Left lung (tissue), 14 donors: ENCODE measurements at places on chromosomes 6 and 20. TPM values are rescaled to one million over a fixed set of nuclear protein-coding genes. Genes with fewer than 3 reads are reported as not detected.

DNA sequence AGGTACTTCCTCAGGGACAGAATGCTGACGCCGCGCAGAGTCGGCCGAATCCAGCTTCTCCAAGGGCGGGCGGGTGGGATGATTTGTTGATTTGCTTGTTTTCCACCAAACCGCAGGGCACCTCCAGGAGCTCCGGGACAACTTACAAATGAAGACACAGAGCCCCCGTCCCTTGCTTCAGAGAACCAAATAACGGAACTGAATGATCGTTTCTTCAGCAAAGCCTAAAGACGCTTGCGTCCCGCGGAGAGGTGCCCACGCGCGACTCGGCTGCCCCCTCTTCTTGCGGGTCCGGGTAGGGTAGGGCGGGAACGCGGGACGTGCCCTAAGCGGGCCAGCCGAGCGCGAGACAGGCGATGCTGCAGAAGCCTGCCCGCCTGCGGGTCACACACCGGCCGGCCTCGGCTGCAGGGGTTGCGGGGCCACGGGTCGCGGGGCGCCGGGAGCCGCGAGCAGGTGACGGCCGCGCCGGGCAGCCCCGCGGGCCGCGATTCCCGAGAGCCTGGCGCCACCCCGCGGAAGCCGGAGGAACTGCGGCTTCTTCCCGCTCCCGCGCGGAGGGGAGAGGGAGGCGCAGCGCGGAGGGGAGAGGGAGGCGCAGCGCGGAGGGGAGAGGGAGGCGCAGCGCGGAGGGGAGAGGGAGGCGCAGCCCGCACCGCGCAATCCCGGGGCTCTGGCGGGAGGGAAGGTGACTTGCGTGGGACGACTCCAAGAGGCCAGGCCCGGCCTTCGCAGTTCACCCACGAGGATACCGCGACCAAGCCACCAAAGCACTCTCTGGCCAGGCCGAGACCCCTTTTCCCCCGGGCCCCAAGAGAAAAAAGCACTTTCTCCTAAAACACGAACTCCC, 7.7 kb upstream of the FOXF2 start:
- peak overlapping the region; percentile 25 for H3K4me3 ChIP-seq
- peak; percentile 84 for DNase-seq
- H3K27ac ChIP-seq, result no peak overlapping the region
- H3K36me3 ChIP-seq, result no peaks in the 10 kb centered on the region

DNA sequence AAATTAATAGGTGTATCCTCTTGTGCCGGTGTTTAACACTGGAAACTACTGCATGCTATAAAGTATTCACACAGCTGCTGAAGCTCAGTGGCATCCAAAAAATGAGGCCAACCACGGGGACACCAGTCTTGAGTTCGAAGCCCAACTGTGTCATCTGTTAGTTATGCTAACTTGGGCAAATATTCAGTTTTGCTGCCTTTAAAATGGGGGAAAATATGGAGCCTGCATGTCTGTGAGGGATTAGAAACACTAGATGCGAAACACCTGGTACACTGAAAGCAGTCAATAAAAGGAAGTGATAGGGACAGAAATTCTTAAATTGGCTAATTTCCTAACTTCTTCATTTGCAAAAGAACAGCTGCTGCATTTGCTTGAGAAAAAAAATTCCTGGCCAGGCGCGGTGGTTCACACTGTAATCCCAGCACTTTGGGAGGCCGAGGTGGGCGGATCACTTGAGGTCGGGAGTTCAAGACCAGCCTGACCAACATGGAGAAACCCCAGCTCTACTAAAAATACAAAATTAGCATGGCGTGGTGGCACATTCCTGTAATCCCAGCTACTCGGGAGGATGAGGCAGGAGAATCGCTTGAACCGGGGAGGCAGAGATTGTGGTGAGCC, 36.6 kb upstream of the MLIP start:
- H3K4me1 ChIP-seq, result no peaks in the 10 kb centered on the region
- no peak overlapping the region for H3K27ac ChIP-seq
- H3K4me3 ChIP-seq, result no peak overlapping the region
- no peak for DNase-seq
- no peaks in the 10 kb centered on the region for H3K27me3 ChIP-seq

DNA sequence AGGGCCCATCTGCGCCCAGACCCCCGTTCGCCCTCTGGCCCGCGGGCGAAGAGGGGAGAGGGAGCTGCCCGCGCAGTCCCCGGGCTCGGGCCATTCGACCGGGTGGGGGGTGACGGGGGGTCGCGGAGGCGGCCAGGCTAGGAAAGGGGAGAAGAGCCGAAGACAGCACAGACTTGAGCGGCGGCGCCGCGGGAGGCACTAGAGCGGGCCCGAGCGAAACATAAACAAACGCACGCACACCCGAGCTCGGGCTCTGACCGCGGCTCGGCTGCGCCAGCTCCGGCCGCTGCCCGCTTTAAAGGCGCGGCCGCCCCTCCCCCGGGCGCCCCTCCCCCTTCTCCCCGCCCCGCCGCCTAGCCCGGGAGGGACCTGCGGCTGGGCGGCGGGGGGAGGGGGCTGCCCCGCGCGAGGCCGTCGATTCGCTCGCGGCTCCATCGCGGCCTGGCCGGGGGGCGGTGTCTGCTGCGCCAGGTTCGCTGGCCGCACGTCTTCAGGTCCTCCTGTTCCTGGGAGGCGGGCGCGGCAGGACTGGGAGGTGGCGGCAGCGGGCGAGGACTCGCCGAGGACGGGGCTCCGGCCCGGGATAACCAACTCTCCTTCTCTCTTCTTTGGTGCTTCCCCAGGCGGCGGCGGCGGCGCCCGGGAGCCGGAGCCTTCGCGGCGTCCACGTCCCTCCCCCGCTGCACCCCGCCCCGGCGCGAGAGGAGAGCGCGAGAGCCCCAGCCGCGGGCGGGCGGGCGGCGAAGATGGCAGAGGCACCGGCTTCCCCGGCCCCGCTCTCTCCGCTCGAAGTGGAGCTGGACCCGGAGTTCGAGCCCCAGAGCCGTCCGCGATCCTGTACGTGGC, at the start of gene FOXO3:
Gene FOXO3 (plus strand): TSS at position 455 of the 846 bp plus-strand sequence. CDS start 292 bp downstream, at position 747.
- peak within 1 kb of the TSS; percentile 99 for H3K27ac ChIP-seq
- peak; percentile 94 for DNase-seq
- no peaks in the 10 kb centered on the region for H3K27me3 ChIP-seq
- H3K4me3 ChIP-seq, result peak within 1 kb of the TSS; percentile 84
- peaks cover 32% of the 10 kb centered on the region for H3K4me1 ChIP-seq

- H3K4me1 ChIP-seq, result peaks cover 14% of the 10 kb centered on the region
- H3K27ac ChIP-seq, result no peak overlapping the region
- H3K4me3 ChIP-seq, result no peak overlapping the region
- H3K36me3 ChIP-seq, result no peaks in the 10 kb centered on the region
- no peaks in the 10 kb centered on the region for H3K27me3 ChIP-seq
Observed at GRCh38 chr6:112241820-112242429, 12.4 kb downstream of the LAMA4 start.

DNA sequence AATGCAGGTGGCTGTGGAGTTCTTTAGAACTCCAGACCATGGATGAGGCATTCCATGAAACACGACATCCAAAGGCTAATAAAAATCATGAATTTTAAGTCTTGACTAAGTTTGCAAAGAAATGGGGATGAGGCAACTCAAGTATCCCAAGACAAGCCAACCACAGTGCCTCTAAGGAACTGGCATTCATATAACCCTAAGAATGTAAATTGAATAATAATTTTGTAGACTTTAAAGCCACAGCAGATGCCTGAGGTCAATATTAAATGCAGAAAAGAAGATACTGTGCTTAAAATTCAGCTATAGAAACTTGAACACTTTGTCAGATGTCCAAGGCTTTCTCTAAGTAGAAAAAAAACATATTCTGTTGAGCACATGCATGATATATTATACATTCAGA, 54.5 kb downstream of the TFAP2B start:
- H3K27me3 ChIP-seq, result no peaks in the 10 kb centered on the region
- H3K36me3 ChIP-seq, result no peaks in the 10 kb centered on the region
- DNase-seq, result no peak
- H3K4me3 ChIP-seq, result no peak overlapping the region

- H3K4me3 ChIP-seq, result no peak overlapping the region
- no peaks in the 10 kb centered on the region for H3K4me1 ChIP-seq
- no peak overlapping the region for H3K27ac ChIP-seq
- no peaks in the 10 kb centered on the region for H3K36me3 ChIP-seq
- DNase-seq, result no peak
- H3K27me3 ChIP-seq, result no peaks in the 10 kb centered on the region
Observed at GRCh38 chr6:163793011-163793983, 378.8 kb downstream of the QKI start.

DNA sequence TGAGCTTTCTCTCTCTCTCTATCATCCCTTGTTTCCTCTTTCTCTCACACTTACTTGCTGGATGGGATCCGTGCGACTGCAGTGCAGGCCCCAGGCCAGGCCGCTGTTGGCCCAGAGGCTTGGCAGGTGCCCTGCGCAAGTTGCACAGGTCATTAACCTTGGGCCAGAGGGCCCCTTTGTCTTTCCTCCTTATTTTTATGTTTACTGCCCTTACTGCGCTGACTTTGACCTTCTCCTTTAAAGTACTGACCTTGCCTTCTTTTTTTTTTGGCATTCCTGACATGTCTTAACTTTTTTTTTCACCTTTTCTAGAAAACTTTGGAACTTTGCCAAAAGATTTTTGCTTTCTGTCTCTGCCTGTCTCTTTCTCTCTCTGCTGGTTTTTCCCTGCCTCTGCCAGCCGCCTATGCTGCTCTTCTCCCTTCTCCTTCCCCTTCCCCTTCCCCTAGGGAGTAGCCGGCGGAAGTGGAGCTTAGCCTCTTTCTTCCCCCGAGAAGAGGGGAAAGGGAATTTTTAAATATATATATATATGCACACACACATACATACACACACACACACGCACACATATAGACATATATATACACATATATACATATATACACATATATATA, 59.6 kb upstream of the CDH4 start:
- H3K4me3 ChIP-seq, result no peak overlapping the region
- no peaks in the 10 kb centered on the region for H3K36me3 ChIP-seq
- H3K4me1 ChIP-seq, result no peaks in the 10 kb centered on the region

DNA sequence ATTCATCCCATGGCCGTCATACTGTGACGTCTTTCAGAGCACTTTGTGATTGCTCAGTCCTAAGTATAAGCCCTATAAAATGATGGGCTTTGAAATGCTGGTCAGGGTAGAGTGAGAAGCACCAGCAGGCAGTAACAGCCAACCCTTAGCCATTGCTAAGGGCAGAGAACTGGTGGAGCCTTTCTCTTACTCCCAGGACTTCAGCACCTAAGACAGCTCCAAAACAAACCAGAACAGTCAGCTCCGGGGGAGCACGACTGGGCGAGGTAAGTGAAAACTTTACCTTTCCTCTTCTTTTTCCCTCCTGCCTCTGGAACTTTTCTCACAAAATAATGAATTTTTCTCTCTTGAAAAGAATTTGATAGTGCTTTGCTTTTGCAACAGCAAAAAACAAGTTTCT, at the start of gene VIP:
Gene VIP (plus strand): TSS at position 104 of the 400 bp plus-strand sequence. CDS start 1,381 bp downstream, outside the sequence.
- no peaks in the 10 kb centered on the region for H3K36me3 ChIP-seq
- no peak within 1 kb of the TSS for H3K27ac ChIP-seq
- H3K4me3 ChIP-seq, result no peak within 1 kb of the TSS
- H3K4me1 ChIP-seq, result no peaks in the 10 kb centered on the region
- H3K27me3 ChIP-seq, result no peaks in the 10 kb centered on the region

- no peaks in the 10 kb centered on the region for H3K27me3 ChIP-seq
- H3K4me1 ChIP-seq, result peaks cover 28% of the 10 kb centered on the region
- H3K36me3 ChIP-seq, result peaks cover 4% of the 10 kb centered on the region
- no peak overlapping the region for H3K27ac ChIP-seq
- DNase-seq, result peak; percentile 83
- no peak overlapping the region for H3K4me3 ChIP-seq
Observed at GRCh38 chr20:17938871-17939619, 29.5 kb downstream of the SNX5 start.

- DNase-seq, result no peak
- H3K36me3 ChIP-seq, result no peaks in the 10 kb centered on the region
- H3K27ac ChIP-seq, result no peak overlapping the region
- no peaks in the 10 kb centered on the region for H3K27me3 ChIP-seq
- H3K4me3 ChIP-seq, result no peak overlapping the region
Observed at GRCh38 chr20:50844430-50845100, 49.7 kb downstream of the BCAS4 start.

DNA sequence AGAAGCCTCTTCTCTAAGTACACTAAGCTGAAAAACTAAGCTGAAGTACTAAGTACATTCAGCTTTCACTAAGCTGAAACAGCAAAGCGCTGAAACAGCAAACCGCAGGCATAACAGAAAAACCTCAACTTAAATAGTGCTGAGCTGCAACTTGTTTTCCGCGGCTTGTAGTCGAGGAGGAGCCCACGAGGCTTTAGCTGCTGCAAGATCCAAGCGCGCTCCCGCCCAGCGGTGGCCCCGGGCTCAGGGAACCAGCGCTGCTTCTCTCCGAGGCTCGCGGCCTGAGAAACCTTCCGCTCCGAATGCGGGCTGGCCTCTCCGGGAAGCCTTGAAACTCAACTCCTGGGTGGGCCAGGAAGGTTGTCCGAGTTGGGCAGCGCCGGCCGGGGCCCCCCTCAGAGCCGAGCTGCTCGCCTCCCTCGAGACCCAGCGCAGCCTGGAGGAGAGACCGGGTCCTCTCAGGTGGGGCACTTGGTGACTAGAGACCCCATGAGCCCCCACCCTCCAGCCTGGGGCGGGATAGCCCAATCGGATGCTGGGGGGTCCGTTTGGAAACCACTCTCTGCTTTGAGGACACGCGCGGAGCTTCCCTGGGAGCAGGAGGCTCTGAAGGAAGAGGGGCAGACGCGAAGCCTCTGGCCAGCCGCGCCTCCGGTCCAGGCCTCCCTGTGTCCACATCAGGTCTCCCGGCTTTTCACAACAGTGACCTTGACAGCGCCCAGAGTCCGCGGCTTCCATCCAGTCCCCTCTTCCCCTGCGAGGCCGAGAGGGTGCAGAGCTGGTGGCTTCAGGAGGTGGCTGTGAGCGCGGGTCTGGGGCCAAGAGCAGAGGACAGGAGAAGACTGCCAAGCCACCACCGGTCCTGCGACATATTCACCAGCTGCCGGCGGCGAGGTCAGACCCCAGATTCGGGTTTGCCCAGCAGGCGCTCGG, 38.1 kb upstream of the HLA-E start:
- peaks cover 31% of the 10 kb centered on the region for H3K4me1 ChIP-seq
- peak overlapping the region; percentile 25 for H3K27ac ChIP-seq
- DNase-seq, result peak; percentile 50

DNA sequence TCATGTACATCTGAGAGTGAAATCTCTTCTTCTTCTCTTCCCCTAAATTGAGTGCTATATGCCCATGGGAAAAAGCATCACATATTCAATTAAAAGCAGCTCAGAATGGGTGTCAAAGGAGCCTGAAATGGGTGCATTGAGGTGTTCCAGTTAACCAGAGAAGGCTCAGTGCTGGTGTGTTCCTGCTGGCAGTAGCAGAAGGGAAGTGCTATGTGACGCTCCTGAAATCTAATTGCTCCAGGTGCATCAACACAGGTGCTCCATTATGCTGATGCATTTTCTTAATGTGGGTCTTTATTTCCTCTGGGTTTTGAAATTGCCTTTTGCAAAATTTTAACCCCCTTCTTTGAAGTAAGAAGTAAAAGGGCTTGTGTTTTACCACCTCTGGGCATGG, 17.9 kb downstream of the SLC22A2 start:
- H3K27me3 ChIP-seq, result no peaks in the 10 kb centered on the region
- no peaks in the 10 kb centered on the region for H3K4me1 ChIP-seq
- no peaks in the 10 kb centered on the region for H3K36me3 ChIP-seq
- DNase-seq, result no peak
- H3K4me3 ChIP-seq, result no peak overlapping the region
- H3K27ac ChIP-seq, result no peak overlapping the region

The TOX2 gene
- 29.9 TPM for total RNA-seq

The LY6G6F gene
- total RNA-seq, result not detected

The CAP2 gene
- total RNA-seq, result 10.6 TPM

The LY6G6C gene
- not detected for total RNA-seq

The SLCO4A1 gene
- total RNA-seq, result 11.5 TPM

The RSPH9 gene
- 0.32 TPM for total RNA-seq

The IRF4 gene
- total RNA-seq, result 7.0 TPM

The HLA-DRA gene
- total RNA-seq, result 1,058 TPM

The RAD21L1 gene
- total RNA-seq, result not detected
